ENCODE measurements at places on chromosomes 6 and 20. TPM values are rescaled to one million over a fixed set of nuclear protein-coding genes. Genes with fewer than 3 reads are reported as not detected.

The SLC52A3 gene
- total RNA-seq, result 1.5 TPM

The SAMD5 gene
- 1.6 TPM for total RNA-seq

The C20orf141 gene
- not detected for total RNA-seq

The NRSN1 gene
- not detected for total RNA-seq

The DEFB132 gene
- not detected for total RNA-seq

The TFAP2D gene
- total RNA-seq, result not detected

The SYNJ2 gene
- 48.5 TPM for total RNA-seq

The FAM217A gene
- total RNA-seq, result not detected

The CENPW gene
- not detected for total RNA-seq

The C6orf141 gene
- total RNA-seq, result 0.54 TPM

The ADGRF5 gene
- total RNA-seq, result 13.5 TPM

The CLPSL1 gene
- total RNA-seq, result not detected

DNA sequence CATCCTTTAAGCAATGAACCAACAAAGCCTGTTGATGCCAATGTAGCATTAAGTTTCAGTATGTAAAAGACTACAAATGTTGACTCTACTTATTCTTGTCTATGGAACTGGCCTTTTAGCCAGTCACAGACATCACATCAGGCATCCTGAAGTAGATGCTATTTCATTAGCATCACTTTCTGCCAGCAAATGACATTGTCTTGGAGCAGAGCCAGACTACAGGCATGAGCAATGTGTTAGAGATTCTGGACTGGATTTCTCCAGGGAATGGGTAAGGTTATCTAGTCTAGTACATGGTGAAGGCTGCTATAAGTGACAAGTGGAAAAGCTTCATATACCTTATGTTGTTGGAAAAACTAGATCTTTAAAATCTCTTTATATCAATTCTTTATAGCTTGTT lies 142.9 kb downstream of the ADGRB3 start:
- no peaks in the 10 kb centered on the region for H3K27me3 ChIP-seq
- no peak overlapping the region for H3K27ac ChIP-seq
- no peaks in the 10 kb centered on the region for H3K36me3 ChIP-seq
- H3K4me1 ChIP-seq, result no peaks in the 10 kb centered on the region
- H3K4me3 ChIP-seq, result no peak overlapping the region

DNA sequence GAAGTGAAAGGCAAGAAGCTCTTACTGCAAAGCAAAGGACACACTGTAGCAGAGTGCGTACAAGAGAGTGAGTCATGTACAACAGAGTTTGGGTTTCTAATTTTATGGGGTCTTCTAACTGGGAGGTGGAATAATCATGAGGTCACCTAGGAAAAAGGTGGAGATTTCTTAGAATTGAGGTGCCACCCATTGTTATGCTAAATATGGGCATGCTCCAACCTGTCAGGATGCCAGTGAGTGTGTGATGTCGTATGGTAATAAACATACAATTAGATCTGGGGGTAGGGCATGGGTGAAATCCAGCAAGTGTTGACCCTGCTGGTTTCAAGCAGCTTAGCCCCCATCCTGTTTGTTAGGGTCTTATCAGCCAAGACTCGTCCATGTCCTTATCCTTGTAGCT lies 46.6 kb downstream of the OR2B6 start:
- no peak for DNase-seq
- no peak overlapping the region for H3K4me3 ChIP-seq
- H3K27ac ChIP-seq, result no peak overlapping the region
- no peaks in the 10 kb centered on the region for H3K36me3 ChIP-seq
- H3K27me3 ChIP-seq, result no peaks in the 10 kb centered on the region

DNA sequence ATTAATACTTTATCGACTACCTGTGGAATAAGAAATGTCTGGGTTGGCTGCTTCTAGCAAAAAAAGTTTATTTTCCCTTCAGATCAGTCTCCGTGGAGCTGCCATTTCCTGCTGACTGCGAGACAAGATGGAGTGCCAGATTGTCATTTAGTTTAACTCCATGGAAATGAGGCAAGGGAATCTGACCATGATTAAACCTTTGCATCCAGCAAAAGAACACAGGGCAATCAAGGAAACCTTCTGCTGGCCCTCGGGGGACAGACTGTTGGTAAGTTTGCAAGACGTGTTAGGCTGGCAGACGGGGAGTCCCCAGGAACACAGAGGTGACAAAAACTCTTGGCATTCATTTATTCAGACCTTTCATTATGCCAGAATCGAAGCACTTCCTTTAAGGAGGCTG lies 52.2 kb upstream of the SPACA1 start:
- no peak overlapping the region for H3K4me3 ChIP-seq
- no peaks in the 10 kb centered on the region for H3K4me1 ChIP-seq
- no peaks in the 10 kb centered on the region for H3K27me3 ChIP-seq

DNA sequence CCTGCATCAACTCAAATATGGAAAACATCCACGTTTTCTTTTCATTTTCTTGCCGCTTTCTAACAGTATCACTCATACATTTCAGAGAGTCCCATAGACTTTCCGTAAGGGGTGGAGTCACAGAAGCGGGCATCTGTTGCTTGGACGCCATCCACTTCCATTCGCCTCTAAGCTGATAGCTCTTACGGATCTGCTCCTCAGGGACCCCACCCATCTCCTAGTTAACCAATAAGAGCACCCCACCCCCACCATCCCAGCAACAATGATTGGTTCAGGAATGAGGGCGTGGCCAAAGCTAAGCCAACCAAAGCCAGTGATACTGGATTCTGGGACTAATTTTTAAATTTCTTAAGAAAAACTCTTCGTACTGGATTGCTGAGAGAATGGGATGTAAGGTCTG lies 42.4 kb downstream of the SLC2A10 start:
- H3K27me3 ChIP-seq, result no peaks in the 10 kb centered on the region
- H3K27ac ChIP-seq, result no peak overlapping the region
- no peaks in the 10 kb centered on the region for H3K36me3 ChIP-seq
- DNase-seq, result no peak
- no peaks in the 10 kb centered on the region for H3K4me1 ChIP-seq

DNA sequence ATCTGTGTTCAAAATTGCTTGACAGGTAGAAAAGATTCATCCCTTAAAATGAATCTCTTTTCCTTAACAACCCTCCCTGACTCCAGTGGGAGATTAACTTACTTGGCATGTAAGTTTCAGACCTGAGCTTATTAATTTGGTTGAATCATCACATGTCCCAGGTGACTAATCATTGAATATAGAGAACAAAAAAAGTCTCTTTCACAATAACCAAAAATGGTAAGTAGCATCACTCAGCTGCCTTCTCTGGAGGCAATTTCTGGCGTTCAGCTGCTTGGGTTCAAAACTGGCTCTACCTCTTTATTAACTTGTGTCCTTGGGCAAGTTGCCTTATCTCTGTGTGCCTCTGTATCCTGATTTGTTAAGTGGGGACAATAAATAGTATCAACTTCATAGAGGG lies 2.9 kb downstream of the C6orf141 start:
- H3K4me1 ChIP-seq, result peaks cover 3% of the 10 kb centered on the region
- H3K27me3 ChIP-seq, result no peaks in the 10 kb centered on the region
- H3K36me3 ChIP-seq, result no peaks in the 10 kb centered on the region
- no peak for DNase-seq
- no peak overlapping the region for H3K27ac ChIP-seq
- no peak overlapping the region for H3K4me3 ChIP-seq

- H3K4me3 ChIP-seq, result no peak overlapping the region
- no peaks in the 10 kb centered on the region for H3K27me3 ChIP-seq
- H3K27ac ChIP-seq, result no peak overlapping the region
- DNase-seq, result no peak
Measured at GRCh38 chr6:133788556-133788955, 100.4 kb upstream of the TCF21 start.

DNA sequence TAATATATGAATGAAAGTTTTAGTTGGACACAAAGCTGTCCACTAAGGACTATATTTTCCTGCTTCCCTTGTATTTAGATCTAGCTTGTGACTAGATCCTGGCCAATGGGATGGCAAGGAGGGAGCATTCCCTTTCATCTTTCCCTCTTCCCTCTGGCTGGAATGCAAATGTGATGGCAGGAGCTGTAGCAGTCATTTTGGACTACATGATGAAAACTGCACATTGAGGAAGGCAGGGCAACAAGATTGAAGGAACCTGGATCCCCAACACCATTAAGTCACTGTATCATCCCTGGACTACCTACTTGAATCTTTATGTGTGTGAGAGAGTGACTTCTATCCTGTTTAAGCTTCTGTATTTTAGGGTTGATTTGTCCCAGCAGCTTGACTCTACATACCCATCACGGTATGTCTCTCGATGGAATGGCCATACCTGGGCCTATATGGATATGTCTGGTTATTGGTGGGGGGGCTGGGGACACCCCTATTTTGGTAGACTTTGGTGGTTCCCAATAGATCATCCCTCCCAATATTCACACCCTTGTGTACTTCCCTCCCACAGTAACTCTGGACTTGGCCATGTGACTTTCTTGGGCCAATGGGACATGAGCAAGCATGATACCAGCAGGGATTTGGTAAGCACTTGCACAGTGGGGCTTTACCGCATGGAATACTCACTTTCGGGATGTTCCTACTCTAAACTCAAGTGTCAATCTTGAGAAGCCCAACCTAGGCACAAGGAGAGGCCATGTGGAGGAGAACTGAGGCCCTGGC lies 128.5 kb downstream of the VEGFA start:
- H3K4me1 ChIP-seq, result no peaks in the 10 kb centered on the region
- no peaks in the 10 kb centered on the region for H3K27me3 ChIP-seq
- H3K27ac ChIP-seq, result no peak overlapping the region
- no peaks in the 10 kb centered on the region for H3K36me3 ChIP-seq
- DNase-seq, result no peak

- no peak for DNase-seq
- H3K36me3 ChIP-seq, result no peaks in the 10 kb centered on the region
- H3K27me3 ChIP-seq, result no peaks in the 10 kb centered on the region
- no peak overlapping the region for H3K4me3 ChIP-seq
- no peak overlapping the region for H3K27ac ChIP-seq
Measured at GRCh38 chr20:15842872-15843271, 730.4 kb downstream of the KIF16B start.

- H3K36me3 ChIP-seq, result peaks cover 53% of the 10 kb centered on the region
- H3K4me1 ChIP-seq, result peaks cover 3% of the 10 kb centered on the region
- H3K4me3 ChIP-seq, result no peak overlapping the region
Measured at GRCh38 chr20:19958219-19958618, 58.9 kb upstream of the NAA20 start.

- H3K4me1 ChIP-seq, result peaks cover 67% of the 10 kb centered on the region
- H3K27me3 ChIP-seq, result no peaks in the 10 kb centered on the region
- no peaks in the 10 kb centered on the region for H3K36me3 ChIP-seq
- peak overlapping the region; percentile 81 for H3K4me3 ChIP-seq
Measured at GRCh38 chr6:1622220-1622850, 12.6 kb downstream of the FOXC1 start.

- no peak overlapping the region for H3K27ac ChIP-seq
- no peak for DNase-seq
- H3K4me1 ChIP-seq, result peaks cover 34% of the 10 kb centered on the region
- no peak overlapping the region for H3K4me3 ChIP-seq
- no peaks in the 10 kb centered on the region for H3K36me3 ChIP-seq
- H3K27me3 ChIP-seq, result no peaks in the 10 kb centered on the region
Measured at GRCh38 chr6:16405375-16405774, 167.0 kb downstream of the GMPR start.

DNA sequence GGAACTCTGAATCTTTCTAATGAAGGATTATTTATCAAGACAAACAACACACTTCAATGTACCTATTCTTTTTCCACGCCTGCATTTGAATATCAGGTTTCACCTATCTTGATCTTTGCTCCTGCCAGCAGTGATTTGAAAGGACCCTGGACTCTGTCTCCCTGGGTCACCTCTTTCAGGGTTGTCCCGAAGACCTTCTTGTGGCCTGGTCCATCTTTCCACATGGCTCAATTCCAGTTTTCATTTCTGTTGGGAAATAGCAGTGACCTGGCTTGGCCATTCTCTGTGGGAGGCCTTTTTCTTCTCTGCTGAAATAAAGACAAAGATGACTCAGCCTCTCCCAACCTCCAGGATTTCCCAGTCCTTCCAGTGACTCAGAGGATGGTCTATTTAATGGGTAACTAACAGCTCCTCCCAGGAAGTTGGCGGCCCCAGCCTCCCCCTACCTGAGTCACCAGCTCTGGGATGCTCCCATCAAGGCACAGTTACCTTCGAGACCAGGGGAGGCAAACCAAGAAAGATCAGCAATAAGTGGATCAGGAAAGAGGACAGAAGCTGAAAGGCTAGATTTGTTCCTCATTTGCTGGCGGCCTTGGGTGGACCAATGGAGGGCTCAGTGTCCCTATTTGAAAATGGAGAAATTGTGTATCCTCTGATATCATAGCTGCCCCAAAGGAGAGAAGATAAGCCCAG lies 120.2 kb upstream of the RNF24 start:
- H3K27ac ChIP-seq, result no peak overlapping the region
- no peaks in the 10 kb centered on the region for H3K27me3 ChIP-seq
- H3K4me3 ChIP-seq, result no peak overlapping the region
- no peaks in the 10 kb centered on the region for H3K36me3 ChIP-seq

- H3K36me3 ChIP-seq, result no peaks in the 10 kb centered on the region
- H3K27ac ChIP-seq, result no peak overlapping the region
- peaks cover 4% of the 10 kb centered on the region for H3K4me1 ChIP-seq
- DNase-seq, result no peak
- no peak overlapping the region for H3K4me3 ChIP-seq
Measured at GRCh38 chr6:143026696-143027449, 33.8 kb upstream of the AIG1 start.

Measured in thoracic aorta (tissue), 2 donors.